ENCODE measurements at places on chromosomes 6 and 20.

DNA sequence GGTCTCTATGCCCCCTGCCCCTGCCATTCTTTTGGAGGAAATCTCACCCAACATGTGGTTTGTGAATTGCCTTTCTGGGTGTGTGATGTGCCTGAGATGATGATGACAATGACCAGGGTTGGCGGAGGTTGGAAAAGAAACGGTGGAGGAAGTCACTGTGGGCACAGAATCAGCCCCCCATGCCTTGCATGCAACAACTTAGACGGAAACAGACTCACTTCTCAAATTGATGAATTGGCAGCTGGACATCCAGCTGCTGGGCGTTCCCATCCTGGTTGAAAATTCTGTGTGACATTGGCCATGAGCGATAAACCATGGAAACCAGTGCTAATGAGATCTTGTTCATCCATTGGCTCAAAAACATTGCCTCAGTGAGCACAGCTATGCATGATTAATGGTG lies 95.8 kb upstream of the LY86 start:
- DNase-seq = no peak

DNA sequence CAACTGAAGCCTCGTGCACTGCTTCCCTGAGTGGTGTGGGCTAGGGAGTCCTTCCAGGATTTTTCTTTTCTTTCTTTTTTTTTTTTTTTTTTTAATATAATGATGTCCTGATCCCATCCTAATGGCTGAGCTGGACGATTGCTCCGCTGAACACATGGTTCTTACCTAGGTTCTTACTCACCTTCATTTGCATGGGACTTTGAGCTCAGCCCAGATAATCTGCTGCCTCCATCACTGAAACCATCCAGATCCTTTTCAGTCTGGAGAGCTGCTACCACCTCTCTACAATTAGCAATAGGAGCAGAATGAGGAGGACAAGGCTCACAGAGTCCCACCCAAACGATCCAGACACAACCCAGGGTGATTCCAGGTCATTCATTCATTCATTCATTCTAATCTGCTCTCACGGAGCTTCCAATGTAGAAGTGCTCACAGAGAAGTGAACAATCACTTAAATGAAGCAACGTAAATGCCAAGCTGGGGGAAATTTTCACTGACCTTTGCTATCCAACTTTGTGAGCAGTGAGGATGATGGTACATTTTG lies 246.3 kb upstream of the RREB1 start:
- DNase-seq = no peak

- no peak for DNase-seq
These were observed 15.8 kb downstream of the POM121L2 start for GRCh38 chr6:27296106-27296783.

- DNase-seq = no peak
These were observed 120.2 kb upstream of the BEND3 start for GRCh38 chr6:107235511-107235910.

GRCh38 chr6:151029970-151030369 lies 164.5 kb downstream of the MTHFD1L start:
- no peak for DNase-seq

- no peak for DNase-seq
These were observed 671.7 kb upstream of the NRSN1 start for GRCh38 chr6:23454080-23454976.

DNA sequence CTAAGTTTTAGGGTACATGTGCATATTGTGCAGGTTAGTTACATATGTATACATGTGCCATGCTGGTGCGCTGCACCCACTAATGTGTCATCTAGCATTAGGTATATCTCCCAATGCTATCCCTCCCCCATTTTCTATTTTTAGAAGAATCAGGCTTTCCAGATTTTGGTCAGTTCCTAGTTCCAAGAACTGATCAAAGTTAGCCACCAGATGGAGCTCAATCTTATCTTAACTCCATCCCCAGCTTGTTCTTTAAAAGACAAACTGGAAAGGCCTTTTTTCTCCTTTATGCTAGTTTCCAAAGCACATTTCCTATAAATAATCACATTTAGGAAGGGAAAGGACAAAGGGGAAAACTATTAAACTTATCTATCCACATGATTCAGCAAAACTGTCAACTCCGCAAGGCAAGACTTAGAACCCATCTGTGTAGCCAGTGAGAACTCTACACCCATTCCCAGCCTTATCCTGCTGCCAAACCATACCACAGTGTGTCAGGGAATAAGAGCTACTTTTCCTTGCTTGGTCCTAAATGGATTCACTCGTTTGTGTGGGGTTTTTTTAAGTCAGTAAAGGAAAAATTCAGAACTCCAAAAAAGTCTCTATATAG lies 22.8 kb upstream of the KHDC1 start:
- DNase-seq = no peak

DNA sequence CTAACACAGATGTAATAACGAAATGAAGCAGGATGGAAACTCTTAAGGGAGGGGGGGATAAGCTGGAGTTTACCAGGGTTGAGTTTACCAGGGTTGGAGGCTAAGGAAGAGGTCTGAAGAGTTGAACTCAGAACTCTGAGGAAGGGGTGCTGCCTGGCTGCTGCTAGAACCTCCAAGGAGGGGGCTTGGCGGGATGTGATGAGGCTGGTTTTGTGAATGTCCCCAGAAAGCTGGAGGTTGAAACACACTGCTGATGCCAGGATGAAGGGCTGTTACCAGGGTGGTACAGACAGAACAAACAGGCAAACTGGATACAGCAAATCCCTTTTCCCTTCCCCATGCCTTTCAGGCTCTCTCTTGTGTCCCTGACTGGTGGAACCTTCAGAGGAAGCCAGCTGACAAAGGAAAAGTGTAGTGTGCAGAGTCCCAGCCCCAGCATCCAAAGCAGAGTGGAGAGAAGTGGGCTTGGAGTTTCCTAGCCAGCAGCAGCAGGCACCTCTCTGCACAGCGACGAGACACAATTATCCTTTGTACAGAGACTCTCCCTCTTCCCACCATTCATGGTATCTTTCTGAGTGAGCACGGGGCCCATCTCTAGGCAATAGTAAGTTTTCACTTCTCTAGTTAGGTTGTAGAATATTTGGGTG lies 23.7 kb downstream of the UBE2V1 start:
- no peak for DNase-seq

GRCh38 chr6:87105823-87106222 lies 10.9 kb upstream of the CGA start:
- no peak for DNase-seq

DNA sequence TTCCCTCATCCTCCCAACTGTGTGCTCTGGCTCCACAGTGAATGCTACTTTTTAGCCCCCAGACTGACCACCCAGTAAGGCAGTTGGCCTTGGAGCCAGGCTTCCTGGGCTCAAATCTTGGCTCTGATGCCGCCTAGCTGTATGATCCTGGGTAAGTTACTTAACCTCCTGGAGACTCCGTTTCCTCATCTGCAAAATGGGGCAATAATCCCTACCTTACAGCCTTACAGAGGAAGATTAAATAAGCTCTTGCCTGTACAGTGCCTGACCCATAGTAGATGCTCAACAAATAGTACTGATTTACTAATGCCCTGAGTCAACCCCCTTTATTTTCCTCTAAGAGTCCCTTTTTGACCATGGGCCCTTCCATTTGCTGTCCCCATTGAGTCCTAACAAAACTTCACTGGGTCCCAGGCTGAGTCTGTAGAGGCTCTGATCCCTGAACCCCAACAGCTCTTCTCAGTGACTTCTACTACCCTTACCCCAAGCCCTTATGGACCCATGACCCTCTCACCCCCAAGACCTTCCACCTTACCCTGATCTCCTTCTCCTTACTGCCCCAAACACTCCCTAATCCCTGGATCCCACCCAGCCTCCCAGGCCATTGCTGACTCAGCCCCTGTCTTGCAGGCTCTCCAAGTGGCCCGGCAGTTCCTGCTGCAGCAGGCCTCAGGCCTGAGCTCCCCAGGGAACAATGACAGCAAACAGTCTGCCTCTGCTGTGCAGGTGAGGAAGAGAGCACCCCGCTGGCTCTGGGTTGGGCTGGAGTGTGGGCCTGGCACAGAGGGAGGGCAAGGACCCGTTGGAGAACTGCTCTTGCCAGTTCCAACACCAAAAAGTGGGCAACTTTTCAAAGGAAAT lies 31.4 kb downstream of the FOXP4 start:
- DNase-seq = peak; percentile 47

DNA sequence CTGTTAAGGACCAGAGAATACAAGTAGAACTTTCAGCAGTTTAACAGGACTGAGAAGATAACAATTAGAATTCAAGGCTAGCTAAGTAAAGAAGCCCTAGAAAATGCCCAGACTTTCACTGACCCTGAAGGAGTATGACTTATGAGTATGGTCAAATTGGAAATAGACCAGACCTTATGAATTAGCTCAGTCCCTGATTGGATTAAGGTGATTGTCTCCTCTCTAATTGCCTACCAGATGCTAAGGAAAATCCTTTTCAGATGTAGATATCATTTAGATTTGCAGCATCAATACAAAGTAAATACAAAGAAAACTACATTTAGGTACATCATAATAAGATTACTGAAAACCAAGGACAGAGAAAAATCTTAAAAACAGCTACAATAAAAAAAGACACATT lies 58.9 kb downstream of the CNR1 start:
- DNase-seq = no peak

- DNase-seq = no peak
These were observed 25.5 kb upstream of the NOL4L start for GRCh38 chr20:32610472-32611218.

DNA sequence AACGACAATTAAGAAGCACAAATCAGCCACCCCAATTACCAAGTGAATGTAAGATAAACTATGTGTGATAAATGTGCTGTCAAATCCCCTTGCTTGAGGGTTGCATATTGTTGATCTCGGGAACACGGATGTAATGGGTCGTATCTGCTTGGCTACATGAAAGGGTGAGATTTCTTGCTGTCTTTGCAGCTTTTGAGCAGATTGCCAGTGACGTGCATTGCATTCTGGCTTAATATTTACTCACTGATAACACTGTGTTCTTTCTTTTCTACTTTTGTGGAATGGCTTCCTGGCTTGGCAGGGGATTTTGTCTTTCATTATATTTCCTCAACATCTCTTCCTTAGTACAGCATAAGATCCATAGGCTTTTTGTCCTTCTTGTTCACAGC lies 10.5 kb upstream of the FAM210B start:
- DNase-seq = no peak

- no peak for DNase-seq
These were observed 24.4 kb downstream of the RRAGD start for GRCh38 chr6:89387516-89388201.

DNA sequence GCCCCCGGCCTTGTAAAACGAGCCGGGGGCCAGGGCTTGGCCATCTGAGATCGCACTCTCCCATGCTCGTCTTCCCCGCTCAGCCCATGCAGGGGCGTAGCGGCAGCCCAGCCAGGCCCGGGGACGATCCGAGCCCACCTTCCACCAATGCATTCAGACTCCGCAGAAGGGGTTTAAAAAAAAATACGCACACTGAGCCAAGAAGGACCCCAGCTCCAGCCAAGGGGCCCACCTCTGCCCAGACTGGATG lies 320 bp downstream of the GSTA4 start:
- DNase-seq = no peak

- no peak for DNase-seq
These were observed 185.5 kb downstream of the CDH4 start for GRCh38 chr20:61437280-61438206.

DNA sequence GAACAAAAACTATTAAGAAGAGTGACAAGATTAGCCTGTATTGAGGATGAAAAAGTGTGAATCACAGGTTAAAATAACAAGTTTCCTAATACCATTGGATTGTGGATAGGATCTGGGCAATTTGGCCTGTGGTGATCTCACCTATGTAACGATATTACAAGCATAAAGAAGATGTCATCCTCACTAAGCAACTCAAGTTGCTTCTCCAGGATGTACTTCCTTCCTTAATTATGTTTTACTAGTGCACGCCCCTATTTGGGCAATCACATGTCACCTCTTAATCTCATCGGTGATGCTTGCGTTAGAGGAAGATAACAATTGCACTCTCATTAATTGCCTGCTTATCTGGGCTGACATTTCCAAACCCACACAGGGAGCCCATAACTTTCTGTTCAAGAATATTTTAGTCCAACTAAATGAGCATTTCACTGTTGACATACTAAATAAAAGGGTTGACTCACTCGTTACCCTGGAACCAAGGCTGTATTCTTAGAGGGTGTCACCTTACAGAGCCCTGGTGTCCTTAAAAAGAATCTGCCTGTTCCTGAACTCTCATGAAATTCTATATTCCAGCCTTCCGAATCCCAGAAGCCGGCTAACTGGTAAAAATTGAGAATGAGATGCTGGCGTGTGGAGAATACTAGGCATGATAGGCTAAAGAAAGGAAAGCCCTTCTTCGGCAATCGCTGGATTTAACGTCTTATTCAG lies 88.2 kb upstream of the ATXN1 start:
- DNase-seq = no peak

DNA sequence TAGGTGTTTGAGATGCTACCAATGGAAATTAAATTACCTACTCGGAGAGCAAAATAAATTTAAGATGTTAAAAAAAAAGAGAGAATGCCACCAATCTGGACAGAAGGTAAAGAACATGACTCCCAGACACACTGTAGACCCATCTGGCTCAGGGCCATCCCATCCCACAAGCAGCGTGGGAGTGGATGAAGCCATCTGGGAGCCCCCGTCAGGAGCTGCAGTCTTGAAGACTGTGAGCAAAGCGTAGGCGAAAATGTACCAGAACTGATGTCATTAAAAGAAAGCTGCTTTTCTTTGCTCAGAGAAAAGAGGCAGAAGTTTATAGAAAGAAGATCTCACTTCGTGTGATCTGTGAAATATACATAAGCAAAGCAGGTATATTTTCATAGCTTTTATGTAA lies 815.7 kb downstream of the QKI start:
- no peak for DNase-seq

- DNase-seq = no peak
These were observed 3.3 kb downstream of the HSP90AB1 start for GRCh38 chr6:44250067-44250717.

GRCh38 chr6:142300758-142301650 lies 803 bp upstream of the ADGRG6 start:
- no peak for DNase-seq

DNA sequence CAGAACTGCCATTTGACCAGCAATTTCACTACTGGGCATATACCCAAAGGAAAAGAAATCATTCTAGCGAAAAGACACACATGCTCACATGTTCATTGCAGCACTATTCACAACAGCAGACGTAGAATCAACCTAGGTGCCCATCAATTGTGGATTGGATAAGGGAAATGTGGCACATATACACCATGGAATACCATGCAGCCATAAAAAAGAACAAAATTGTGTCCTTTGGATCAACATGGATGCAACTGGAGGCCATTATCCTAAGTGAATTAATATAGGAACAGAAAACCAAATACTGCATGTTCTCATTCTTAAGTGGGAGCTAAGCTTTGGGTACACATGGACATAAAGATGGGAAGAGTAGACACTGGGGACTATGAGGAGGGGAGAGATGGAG lies 16.1 kb downstream of the RAET1E start:
- DNase-seq = no peak

DNA sequence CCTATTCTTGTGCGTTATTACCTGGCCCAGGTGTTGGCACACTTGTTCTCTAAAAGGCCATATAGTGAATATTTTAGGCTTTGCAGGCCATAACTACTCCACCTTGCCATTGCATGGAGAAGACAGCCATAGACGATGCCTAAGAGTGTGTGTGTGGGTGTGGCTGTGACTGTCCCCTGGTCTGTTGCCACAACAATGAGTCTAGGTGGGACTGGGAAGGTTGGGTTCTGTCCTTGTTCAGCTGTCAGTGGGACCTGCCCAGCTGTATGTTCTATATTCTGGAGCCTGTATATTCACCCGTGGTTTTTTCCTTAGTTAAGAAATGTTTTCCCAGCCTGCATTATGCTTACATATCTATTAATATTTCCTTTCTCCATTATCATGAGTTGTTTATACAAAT lies 38.6 kb downstream of the CEP43 start:
- no peak for DNase-seq
